ENCODE measurements at places on chromosomes 6 and 20.

DNA sequence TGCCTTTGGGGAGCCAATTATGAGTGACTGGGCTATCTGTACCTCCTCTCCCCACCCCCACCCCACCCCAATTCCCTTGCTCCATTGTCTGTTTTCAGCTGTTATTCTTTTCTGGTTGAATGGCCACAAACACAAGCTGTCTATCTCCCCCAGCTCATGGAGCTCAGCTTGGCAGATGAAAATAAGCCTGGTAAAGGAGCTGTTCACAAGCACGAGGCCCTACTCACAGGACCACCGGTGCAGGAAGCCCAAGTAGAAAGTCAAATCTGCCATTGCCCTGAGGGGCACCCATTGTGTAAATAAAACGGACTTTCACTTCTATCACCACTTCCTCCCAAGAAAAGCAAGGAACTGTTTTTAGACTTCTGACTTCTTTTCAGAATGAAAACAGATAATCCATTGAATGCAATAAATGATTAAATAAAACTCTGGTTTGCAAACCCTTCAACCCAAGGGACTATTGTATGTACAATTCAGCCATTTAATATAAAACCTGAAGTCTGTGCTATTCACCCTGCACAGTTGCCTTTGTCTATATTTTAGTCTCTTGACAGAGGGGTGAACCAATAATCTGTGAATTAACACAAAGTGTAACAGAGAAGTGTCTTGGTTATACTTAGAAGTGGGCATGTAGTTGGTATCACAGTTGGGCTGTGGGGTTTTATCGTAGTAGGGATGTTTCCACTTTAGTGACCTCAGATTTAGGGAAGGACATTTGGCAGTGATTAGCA is 27.7 kb downstream of the RIPOR2 start:
- no peak for DNase-seq

DNA sequence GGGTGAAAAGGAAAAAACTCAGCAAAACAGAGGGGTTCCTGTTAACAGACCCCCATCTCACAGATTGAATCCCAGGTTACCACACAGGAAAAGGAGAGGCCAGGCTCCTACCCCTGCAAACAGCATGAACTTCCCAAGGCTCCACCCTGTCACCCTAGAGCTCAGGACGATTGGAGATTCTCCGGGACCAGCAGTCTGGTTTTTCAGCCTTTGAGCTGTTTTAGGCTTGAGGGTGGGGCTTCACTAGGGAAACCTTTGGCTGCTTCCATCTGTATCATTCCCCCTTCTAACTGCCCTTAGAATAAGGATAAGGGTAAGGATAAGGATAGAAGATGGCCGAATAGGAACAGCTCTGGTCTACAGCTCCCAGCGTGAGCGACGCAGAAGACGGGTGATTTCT is 16.0 kb downstream of the C6orf58 start:
- DNase-seq = no peak

DNA sequence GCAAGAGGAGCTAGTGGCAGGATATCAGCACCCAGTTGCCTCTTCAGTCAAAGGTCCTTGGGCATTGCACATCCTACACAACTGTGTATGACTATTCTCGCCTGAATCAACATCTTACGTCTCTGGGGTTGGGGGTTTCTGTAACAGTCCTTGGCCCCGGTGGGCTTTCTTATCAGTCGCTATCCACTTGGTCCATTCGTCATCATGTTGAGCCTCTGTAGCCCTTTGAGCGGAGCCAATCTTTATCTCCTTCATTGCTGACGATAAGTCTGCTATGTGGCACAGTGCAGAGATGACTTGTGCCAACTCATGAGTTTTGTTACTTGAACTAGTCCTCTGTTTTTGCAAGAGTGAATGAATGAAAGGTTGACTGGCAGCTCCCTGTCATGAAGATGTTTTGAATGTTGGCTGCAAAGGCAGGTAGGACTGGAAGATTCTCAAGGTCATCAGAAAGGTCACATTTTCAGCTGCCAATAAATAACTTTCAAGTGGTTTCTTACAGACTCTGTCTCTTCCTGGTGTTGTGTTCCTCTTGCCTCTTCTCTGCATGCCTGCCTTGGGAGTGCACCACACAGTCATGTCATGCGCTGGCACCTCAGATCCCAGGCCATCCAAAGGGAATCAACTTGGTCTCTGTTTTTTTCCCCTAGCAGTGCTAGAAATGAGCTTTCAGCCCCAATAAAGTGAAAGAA is 238.9 kb downstream of the SLC24A3 start:
- no peak for DNase-seq

GRCh38 chr6:157814883-157815282 is 8.2 kb upstream of the SNX9 start:
- no peak for DNase-seq

DNA sequence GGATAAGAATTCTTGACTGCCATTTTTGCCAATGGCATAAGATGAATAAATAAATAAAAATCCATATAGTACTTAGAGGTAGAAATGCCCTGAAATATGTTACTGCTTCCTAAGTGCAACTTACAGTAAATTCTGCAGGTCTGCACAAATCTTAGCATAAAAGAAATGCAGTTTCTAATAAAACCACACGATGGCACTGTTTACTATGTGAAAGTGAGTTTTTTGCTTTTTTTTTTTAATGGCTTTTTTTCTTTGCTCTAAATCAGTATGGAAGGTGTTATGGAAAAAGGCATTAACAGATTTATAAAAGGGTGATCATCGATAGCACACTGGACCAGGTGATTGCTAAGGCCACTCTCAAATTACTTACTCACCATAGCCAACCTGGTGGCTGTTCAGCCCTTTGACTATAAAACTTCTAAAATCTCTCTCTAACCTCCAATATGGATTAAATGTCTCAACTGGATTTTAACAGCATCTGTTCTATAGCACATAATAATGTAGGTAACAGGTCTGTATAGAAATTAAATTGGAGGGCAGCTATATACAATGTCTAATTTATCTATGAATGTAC is 45.8 kb downstream of the AHI1 start:
- no peak for DNase-seq

GRCh38 chr20:15716256-15716655 is 857.0 kb downstream of the KIF16B start:
- no peak for DNase-seq

DNA sequence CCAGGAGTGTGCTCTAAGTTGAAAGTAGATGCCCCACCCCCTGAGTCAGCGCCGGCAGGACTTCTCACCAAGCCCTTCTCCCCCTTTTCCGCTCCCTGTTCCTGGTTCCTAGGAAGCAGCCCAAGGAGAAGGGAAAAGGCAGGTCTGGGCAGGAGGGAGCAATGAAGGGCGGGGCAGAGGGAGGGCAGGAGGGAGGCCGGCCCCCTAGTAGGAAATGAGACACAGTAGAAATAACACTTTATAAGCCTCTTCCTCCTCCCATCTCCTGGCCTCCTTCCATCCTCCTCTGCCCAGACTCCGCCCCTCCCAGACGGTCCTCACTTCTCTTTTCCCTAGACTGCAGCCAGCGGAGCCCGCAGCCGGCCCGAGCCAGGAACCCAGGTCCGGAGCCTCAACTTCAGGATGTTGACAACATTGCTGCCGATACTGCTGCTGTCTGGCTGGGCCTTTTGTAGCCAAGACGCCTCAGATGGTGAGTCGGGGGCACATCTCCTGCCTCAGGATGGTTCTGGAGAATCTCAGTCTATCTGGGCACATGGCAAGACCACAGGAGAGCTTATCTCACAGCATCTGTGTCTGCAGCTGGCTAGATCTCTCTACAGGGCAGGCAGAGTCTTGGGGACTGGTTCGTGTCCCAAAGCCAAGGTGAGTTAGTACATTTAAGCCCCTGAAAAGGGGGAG is at the start of gene PROCR:
TSS of gene PROCR (plus strand) at position 320 of the 681 bp plus-strand sequence. CDS start at position 403, 83 bp downstream.
- DNase-seq = no peak

GRCh38 chr20:63688228-63689045 is 8.0 kb upstream of the TNFRSF6B start:
- no peak for DNase-seq

GRCh38 chr6:20539387-20539786 is 5.1 kb downstream of the CDKAL1 start:
- DNase-seq = no peak

GRCh38 chr20:20017844-20018185 is 653 bp downstream of the NAA20 start:
- DNase-seq = no peak

- no peak for DNase-seq
These were observed 30.5 kb downstream of the CNKSR3 start for GRCh38 chr6:154479771-154480639.

DNA sequence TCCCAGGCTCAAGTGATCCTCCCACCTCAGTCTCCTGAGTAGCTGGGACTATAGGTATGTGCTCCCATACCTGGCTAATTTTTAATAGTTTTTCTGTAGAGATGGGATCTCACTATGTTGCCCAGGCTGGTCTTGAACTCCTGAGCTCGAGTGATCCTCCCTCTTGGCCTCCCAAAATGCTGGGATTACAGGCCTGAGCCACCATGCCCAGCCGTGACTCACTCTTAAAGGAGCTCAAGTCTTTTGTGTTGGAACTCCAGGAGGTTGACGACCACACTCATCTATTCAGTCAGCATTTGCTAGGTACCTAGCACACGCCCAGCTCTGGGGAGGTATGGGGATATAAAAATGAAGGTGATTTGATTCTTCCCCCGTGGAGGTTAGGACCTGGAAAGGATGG is 62.8 kb downstream of the UTRN start:
- DNase-seq = no peak

DNA sequence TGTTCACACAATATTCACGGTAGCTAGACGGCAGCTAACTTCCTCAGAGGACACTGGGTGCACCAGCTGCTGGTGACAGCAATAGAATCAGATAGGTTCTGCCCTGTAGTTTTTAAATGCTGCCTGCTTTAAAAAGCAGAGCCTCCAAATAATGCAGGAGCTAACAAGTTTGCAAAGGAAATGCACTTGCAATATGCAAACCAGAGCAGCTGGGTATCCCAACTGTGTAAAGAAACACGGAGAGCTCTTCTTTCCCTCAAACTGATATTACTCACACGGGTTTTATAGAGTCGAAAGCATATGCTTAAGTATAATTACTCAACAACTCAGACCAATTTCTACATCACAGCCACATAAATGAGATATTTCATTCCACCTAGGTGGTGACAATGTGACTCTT is 432.7 kb downstream of the TFAP2A start:
- DNase-seq = no peak

- DNase-seq = no peak
These were observed 136.8 kb downstream of the ZDHHC14 start for GRCh38 chr6:157517601-157518359.

DNA sequence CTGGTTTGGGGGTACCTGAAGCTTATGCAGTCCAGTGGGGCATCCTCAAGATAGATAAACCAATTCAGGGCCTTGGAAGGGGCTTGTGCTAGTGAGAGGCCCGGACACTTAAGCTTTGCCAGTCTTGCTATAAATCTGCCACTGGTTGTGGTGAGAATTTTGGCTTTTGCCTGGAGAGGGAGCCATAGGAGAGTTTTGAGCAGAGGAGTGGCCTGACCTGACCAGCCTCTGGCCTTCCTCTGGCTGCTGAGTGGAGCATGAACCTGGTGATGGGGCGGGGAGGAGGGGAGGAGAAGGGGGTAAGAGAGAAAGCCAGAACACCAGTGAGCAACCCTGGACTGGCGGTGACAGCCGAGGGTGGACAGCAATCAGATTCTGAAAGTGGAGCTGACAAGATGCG is 7.1 kb downstream of the TMEM74B start:
- no peak for DNase-seq

- DNase-seq = no peak
These were observed 15.3 kb downstream of the FARS2 start for GRCh38 chr6:5276581-5276980.

DNA sequence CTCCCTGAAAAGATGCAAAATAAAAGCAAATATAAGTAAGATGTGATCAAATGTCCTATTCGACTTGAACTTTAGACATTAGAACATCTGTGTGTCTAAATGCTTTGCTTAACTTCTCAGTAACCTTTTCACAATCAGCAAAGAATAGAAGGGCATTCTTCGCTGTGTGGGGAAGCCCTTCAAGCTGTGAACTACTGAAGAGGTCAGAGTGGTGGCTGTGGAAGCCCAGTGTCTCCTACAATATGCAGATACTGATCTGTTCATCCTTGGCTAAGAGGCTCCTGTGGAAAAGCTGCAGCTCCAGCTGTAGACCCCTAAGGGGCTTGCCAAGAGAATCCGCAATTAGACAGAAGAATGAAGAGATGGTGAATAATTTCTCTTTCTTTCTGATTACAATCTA is 400.3 kb upstream of the SASH1 start:
- no peak for DNase-seq

DNA sequence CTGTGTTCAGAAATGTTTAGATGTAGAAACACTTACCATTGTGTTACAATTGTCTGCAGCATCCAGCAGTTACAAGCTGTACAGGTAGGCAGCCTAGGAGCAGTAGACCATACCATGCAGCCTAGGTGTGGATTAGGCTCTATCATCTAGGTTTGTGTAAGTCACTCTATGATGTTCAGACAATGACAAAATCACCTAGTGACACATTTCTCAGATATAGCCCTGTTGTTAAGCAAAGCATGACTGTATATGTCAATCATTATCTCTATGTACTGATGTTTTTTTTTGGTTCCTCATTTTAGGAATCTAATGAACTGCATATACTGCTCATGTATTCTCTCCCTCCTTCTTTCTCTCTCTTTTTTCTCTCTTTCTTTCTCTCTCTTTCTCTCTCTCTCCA is 22.2 kb downstream of the CST8 start:
- DNase-seq = no peak

- DNase-seq = no peak
These were observed 936 bp upstream of the TMX4 start for GRCh38 chr20:8020314-8021079.

DNA sequence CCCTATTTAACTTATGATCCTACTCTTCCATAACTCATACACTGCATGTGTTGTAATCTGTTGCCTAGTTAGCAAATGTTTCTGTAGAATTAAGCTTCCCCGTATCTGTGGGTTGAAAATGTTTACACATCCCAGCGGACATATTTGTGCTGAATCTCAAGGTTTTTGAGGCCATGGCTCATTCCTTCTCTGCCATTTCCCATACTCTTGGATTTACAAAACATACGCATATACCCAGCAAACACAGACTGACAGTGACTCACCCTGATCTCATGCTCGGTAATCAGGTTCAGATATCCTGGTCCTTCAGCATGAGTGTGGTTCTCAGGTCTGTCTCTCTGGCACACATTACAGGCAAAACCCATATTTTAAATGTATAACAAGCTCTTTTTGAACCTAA is 58.7 kb downstream of the AGPAT4 start:
- no peak for DNase-seq

DNA sequence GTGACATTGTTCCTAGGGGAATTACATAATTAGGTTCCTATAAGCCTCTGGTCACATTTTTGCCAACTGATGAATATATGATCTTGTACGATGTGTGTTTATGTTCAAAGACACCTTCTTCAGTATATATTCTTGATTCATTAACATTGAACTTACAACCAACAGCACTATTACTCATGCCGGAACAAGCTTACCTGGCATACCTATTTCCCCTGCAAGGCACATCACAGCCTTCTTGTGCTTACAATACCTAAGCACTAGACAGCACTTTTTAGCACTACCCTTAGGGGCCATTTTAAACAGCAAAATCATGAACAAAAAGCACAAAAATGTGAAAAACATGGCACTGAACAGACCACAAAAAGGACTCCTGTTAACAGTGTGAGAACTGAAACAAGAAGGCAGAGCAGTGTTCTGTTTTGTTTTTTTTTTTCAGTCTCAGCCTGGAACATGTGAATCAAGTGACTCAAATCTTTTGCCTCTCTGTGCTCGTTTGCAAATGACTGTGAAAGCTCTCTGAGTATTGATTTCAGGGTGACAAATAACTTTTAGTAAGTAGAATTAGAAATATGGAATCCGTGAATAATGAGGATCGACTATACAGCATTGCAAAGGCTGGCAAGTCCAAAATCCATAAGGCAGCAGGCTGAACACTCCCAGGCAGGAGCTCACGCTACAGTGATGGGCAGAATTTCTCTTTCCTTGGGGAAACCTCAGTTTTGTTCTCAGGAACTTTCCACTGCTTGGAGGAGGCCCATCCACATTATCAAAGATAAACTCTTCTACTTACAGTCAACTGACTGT is 102.3 kb upstream of the TSHZ2 start:
- DNase-seq = no peak
